ENCODE measurements at places on chromosomes 11 and 22.

DNA sequence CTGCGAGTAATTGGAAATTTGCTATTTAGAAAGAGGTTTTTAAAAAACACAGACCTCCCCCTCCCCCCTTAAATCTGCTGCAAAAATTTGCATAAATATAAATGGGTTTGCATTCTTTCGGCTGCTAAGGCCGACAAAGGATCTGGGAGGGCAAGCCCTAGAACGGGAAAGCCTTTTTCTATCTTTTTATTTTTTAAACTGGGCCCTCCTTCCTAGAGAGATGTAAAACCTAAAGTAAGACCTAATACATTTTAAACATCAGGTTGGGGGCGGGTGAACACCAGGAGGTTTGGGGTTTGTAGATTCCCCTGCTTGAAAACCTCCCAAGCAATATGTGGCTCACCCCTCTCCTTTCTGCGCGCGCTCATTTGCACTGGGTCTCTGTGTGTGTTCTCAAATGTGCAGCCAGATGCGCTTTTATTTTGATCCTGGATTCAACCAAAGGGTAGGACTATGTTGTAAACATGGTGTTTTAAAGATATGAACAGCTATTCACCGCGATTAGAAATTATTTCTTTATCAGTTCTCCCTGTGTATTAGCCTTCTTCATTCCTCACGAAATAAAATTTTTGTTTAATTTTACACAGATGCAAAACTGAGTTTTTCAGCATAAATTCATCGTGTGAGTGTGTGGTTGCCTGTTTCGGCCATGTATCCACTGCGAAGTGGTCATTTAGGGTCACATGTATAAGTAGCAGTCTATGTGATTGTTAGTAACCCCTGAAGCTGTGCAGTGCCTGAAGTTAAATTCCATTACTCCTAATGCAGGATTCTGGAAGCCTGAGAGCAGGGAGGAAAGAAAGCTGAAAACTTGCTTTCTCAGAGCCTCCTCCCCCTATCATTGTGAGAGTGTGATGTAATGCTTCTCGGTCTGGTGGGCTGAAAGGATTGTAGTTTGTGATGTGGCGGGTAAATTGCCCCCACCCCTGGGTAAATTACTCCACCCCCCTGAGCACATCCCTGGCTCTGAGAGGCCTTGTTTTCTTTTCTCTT lies 988 bp downstream of the TNRC6B start:
- DNase-seq, result no peak

- no peak for DNase-seq
Measured at GRCh38 chr11:117823294-117823945, 1.1 kb downstream of the FXYD2 start.

- no peak for DNase-seq
Measured at GRCh38 chr11:690738-691633, 4.0 kb downstream of the DEAF1 start.

- no peak for DNase-seq
Measured at GRCh38 chr11:7524462-7525235, 10.8 kb downstream of the PPFIBP2 start.

GRCh38 chr11:130672911-130673310 lies 224.5 kb downstream of the ADAMTS15 start:
- DNase-seq, result no peak

- no peak for DNase-seq
Measured at GRCh38 chr11:70712471-70712870, 314.1 kb downstream of the CTTN start.

DNA sequence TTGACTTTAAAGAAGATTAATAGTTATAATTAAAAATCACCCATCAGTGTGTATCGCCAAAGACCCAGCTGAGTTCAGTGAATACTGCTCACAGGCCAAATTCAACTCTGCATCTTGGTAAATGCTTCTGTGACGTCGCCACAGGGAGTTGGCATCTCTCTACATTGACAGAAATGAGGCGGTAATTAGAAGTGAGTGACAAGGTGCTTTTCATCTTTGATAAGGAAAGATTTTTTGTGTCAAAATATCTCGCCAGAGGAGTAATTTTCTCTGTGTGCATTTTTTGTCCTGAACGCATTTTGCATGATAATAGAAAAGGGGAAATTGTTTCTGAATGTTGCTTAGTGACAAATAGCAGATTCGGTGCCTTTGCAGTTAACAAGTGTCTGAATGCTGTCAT lies 345.8 kb downstream of the CNTN5 start:
- no peak for DNase-seq

DNA sequence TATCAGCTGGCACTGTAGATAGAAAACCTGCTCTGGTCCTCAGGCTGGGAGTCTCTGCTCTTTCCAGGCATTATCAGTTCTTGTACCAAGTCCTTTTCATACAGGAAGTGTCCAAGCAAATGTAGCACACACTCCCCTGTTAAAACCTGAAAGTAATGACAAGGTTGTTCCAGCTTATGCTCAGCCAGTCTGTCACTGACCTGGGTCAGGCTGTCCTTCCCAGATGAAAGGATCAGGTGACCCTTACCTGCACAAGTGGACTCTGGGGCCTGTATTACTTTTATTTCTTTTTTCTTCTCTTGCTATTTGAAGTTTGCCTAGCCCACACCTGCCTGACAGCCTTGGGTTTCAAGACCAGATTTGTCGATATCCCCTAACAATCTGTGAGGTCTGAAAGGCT lies 156.3 kb upstream of the SESN3 start:
- DNase-seq, result no peak

- DNase-seq, result no peak
Measured at GRCh38 chr22:35567351-35568141, 26.9 kb downstream of the RASD2 start.

GRCh38 chr11:118659953-118660680 lies 19.3 kb downstream of the TREH start:
- no peak for DNase-seq

- DNase-seq, result no peak
Measured at GRCh38 chr22:37025500-37026070, 6.0 kb downstream of the MPST start.

DNA sequence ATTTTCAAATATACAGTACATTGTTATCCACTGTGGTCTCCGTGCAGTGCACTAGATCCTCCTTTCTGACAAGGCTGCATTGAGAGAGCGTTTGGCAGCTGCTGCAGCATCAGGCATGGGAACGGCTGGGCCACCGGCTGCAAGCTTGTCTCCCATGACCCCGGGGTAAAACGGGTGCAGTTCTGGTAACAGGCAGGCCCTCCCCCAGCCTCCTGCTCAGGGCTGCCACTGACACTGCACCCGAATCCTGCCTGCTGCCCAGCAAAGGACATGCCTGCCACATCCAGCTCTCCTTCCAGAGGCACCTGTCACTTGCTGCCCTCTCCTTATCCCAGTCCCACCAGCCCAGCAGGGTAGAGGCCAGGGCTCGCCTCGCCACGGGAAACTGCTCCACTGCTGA lies 124.5 kb upstream of the TMEM45B start:
- DNase-seq, result no peak
